Large intestine (tissue), 12 donors: ENCODE measurements at places on chromosomes 6 and 20. TPM values are rescaled to one million over a fixed set of nuclear protein-coding genes. Genes with fewer than 3 reads are reported as not detected.

- DNase-seq: no peak
Measured at GRCh38 chr6:55137929-55138693, 36.2 kb upstream of the HCRTR2 start.

DNA sequence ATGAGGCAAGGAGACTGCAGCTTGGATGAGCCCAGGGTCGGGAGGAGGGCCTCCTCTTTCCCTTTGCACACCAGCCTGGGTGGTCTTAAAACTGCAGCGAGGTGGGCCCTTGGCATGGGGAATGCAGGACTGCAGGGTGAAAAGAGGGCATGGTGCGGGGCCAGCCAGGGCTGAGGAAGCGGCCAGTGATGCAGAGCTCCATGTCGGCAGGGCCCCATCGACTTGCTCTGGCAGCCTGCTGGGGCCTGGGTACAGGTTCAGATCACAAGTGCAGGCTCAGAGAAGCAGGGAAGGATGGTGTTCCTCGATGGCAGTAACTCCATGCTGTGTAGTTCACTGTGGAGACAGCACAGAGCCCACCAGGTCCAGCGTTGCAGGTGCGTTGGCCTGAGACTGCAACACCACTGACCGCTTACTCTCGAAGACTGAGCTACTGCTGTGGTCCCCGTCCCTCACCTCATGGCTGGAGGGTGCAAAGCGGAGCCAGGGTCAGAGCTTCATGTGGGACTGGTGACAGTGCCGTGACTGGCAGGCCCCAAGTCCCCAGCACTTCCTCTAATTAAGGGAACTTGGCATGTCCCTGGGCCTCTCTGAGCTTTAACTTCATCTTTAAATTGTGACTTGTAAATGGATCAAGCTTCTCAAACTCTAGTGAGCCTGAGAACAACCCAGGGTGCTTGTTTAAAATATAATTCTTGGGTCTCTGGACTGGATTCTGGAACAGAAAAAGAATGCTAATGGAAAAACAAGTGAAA lies 223.2 kb downstream of the SYNDIG1 start:
- DNase-seq: no peak

- DNase-seq: peak; percentile 29
Measured at GRCh38 chr6:169452117-169452868, 198.6 kb upstream of the THBS2 start.

TSHZ2 gene
- 10.7 TPM for polyA plus RNA-seq

GRCh38 chr6:84150705-84151104 lies 76.7 kb downstream of the CEP162 start:
- no peak for DNase-seq

SNTA1 gene
- polyA plus RNA-seq: 9.2 TPM
